ENCODE measurements at places on chromosomes 7 and 10.

DNA sequence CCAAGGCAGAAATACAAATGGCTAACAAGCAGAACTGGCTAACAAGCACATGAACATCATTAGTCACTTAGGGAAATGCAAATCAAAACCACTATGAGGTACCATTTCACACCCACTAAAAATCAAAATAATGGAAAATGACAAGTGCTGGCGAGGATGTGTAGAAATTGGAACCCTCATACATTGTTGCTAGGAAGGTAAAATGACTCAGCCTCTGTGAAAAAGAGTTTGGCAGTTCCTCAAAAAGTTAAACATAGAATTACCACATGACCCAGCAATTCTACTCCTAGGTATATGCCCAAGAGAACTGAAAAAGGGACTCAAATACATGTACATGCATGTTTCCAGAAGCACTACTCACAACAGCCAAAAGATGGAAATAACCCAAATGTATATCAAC is 52.8 kb upstream of the ANAPC16 start:
- no peak for DNase-seq

DNA sequence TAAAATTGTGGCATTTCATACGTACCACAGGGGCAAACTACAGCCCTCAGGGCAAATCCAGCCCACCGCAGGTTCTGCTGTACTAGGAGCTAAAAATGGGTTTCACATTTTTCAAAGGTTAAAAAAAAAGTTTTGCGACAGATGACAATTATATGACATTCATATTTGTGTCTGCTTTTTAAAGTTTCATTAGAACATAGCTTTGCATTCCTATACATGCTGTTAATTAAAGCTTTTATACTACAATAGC is 758 bp upstream of the PNPLA8 start:
- no peak for DNase-seq

DNA sequence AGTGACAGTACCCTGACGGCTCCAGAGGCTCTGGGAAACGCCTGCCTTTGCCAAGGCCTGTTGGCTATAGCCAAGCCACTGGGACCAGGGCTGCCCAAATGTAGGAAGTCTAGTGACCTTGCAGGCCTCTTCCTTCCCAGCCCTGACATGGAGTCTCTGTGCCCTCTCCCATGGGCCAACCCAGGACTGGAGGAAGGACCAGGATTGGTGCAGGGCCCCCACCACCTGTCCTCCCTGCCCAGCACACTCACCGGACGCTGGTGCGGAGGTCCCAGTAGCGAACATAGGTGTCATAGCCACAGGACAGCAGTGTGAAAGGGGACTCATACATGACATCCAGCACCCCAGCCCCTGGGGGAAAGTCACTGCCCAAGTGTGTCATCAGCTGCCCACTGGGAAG is 24.0 kb downstream of the DPCD start:
- no peak for DNase-seq

GRCh38 chr7:48638041-48638440 is 286.3 kb upstream of the CDC14C start:
- no peak for DNase-seq

DNA sequence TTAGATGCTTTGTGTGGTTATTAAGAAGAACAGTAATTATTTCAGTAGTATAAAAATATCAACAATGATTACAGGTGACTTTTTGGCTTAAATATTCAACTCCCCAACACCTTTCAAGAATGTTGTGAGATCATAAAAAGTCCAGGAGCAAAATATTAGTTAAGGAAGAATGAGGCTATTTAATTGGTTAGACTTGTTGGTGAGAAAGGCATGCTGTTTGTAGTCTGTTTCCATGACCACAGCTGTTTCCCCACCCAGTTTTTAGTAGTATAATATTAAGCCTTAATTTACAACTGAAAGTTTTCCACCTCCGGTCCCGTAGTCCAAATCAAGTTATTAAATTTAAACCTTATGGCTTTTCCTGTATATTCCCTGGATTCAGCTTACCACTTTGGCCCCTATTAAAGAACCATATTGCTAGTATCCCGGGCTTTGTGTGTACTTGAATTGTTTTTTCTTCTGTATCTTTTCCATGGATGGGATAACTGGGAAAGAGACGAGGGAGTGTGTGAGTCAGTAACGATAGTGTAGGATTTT is 133.3 kb downstream of the CELF2 start:
- DNase-seq: peak; percentile 69

DNA sequence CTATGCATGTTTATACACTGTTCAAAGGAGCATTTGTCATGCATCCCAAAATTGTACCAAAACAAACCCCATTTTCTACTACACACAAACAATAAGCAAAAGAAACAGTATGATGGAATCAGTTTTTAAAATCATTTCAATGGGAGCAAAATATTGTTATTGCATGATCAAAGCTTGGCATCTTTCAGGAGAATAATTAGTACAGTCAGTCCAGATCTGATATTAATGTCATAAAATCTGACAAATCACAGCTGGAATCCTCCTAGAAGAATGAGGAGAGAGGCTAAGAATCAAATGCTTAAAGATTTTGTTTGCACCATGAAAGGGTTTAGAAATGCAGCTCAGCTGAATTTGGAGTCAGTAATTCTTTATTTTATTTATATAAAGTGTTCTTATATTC is 229.7 kb upstream of the SEMA3E start:
- no peak for DNase-seq

GRCh38 chr10:127018298-127018650 is 113.0 kb downstream of the DOCK1 start:
- no peak for DNase-seq

DNA sequence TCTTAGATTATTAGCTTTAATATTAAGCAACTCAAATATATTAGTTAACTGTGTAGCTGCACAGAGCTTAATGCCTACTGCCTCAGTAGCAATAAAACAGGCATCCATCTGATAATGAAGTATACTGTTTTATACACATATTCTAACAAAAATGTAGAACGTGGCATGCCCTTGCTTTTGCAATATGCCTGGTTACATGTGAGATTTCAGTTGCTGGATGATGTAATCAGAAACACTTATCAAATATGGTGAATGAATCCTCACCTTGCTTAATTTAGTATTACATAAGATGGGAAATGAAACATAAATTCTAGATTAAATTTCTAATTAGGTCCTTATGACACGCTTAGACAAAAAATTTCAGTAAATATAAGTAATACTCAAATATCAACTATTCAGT is 8.0 kb downstream of the DNAJC1 start:
- DNase-seq: no peak

DNA sequence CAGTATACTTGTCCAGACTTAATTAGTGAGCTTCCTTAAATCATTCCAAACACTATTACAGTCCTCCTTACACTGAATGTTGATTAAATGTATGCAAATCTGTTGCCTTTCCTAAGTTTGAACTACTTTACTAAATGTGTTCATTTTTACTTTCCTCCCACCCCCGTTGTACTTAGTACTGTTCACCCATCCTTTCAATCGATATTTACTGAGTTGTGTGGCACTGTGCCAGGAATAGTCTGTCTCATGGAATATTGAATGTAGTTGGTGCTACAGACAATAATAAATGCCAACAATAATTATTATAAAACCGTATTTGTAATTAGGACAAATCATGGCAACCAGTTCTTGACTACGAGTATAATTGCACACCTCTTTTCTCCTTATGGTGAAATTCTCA is 335.7 kb downstream of the GPR37 start:
- no peak for DNase-seq

DNA sequence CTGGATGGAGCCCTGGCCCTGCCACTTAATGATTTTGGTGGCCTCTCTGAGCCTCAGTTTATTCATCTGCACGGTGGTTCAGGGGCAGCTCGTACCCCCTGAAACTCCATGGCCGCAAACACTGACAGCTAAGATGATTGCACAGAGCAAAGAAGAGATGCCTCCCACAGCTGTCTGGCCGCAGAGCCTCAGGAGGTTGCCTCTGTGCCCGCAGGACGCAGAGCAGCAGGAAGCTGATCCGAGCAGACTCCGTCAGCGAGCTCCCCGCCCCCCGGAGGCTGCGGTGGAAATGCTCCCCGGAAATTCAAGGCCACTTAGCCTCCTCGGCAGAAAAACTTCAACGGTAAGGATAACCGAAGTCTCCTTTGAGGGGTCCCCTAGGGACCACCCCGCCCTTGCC is 30.2 kb upstream of the C10orf53 start:
- no peak for DNase-seq

- DNase-seq: no peak
Measured at GRCh38 chr7:38181111-38181510, 3.1 kb downstream of the STARD3NL start.

DNA sequence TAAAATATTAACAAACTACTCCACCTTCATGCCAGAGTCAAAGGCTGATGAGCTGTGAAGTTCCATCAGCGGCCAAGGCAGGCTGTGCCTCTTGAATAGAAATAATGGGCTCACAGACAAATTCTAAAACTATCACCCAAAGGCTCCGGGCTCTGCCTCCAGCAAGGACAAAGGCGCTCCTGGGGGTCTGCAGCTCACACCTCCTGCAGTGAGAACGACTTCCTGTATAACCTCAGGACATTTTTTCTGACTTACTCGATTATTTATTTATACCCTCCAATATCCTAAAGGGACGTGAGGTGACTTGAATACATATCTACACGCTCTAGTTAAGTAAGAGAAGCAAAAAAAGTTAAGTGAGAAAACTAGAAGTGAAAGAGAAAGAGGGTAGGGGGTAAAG is 500.7 kb downstream of the CCSER2 start:
- DNase-seq: no peak

- peak; percentile 63 for DNase-seq
Measured at GRCh38 chr10:75111907-75112679, 637 bp downstream of the SAMD8 start.

- DNase-seq: no peak
Measured at GRCh38 chr7:48350515-48350914, 179.3 kb downstream of the ABCA13 start.

- DNase-seq: no peak
Measured at GRCh38 chr10:8279598-8279997, 225.1 kb downstream of the GATA3 start.

DNA sequence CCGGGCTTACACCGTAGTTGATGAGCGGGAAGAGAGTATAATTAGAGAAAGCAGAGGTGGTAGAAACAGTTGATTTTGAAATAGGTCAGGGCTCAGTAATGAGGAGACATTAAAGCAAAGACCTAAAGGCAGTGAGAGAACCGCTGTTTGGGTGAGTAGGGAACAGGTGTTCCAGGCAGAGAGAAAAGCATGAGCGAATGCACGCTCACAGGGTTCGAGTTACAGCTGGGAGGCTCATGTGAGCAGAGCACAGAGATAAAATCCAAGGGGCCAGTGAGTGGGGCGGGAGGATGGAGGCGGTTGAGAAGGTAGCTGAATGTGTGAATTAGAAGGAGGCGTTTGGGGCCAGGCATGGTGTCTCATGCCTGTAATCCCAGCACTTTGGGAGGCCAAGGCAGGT is 39.9 kb downstream of the APBB1IP start:
- no peak for DNase-seq

GRCh38 chr7:142357953-142358520 is 100.2 kb upstream of the PRSS58 start:
- DNase-seq: peak; percentile 38

DNA sequence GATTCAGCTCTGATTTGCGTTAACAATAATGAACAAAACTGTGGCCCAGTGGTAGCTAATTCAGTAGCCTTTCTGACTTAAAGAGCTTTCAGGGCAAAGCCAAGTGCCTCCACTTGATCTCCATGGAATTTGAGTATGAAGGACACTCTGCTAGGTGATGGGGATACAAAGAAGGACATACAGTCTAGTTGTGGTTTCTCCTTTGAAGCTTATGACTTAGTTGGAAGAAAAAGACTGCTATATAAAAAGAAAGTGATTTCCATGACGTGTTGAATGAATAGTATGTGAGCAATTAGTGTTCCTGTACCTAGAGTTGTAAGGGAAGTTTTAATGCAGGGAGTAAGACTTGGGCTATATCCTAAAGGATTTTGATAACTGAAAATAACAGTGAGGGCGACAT is 8.3 kb downstream of the PDCD4 start:
- no peak for DNase-seq

- DNase-seq: no peak
Measured at GRCh38 chr7:54877683-54878082, 118.7 kb upstream of the SEC61G start.
